Liver (tissue), 10 donors: ENCODE measurements at places on chromosomes 2 and 18.

GRCh38 chr2:188395903-188396689 lies 104.4 kb downstream of the GULP1 start:
- no peak for DNase-seq

DNA sequence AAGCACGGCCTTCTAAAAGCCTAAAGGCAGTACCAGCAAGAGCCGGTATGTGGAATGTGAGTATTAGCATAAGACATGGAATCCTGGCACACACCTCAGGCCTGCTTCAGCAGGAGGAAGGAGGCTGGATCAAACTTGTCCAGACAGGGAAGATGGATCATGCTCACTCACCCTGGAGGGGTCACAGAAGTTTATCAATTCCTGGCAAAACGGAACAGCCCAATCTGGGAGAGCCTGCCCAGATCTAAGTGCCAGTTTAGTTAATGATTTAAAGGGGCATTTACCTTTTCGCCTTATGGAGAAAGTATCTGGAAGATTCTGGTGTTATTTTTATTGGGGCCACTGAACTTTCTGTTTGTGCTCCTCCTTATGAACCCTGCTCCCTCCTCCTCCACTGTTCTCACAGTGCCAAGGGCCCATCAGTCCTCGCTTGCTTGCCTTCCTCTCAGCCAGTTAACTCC lies 58.3 kb upstream of the NFE2L2 start:
- no peak for DNase-seq

GRCh38 chr18:37170984-37171383 lies 342.1 kb downstream of the KIAA1328 start:
- DNase-seq, result no peak

- no peak for DNase-seq
These were observed 73.1 kb upstream of the BZW1 start for GRCh38 chr2:200738590-200738989.
